ENCODE measurements at places on chromosomes 2 and 18.

DNA sequence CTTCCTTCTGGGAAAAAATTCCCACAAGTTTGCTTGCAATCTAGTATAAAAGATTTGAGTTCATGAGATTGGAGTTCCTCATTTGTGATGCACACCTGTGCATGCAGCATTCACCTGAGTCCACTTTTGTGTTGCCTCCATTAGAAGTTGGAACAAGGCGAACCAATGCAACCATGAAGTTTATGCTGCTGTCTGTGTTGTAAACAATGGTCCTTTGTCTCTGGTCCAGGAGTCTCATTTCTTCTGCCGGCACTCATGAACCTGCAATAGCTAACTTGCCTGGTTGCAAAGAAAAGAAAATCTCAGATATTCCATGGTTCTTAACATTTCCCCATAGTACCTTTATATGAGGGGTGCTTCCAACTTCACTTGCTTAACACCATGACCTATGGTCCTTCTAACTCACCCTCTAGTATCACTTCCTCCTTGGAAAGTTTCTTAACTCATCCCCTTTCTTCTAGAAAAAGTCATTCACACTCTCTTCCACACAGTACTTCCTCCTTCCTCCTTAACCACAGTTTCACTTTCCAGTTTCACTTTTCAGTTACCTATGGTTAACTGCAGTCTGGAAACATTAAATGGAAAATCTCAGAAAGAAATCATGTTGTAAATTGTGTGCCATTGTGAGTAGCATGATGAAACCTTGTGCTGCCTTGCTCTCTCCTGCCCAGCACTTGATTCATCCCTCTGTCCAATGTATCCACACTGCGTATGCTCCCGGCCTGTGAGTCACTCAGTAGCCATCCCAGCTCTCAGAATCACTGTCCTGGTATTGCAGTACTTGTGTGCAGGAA lies 128.8 kb upstream of the TRIB2 start:
- peak; percentile 70 for DNase-seq

- DNase-seq: no peak
These were observed 130.8 kb upstream of the SERPINE2 start for GRCh38 chr2:224169847-224170246.

GRCh38 chr18:28045176-28045810 lies 131.6 kb downstream of the CDH2 start:
- DNase-seq: no peak

DNA sequence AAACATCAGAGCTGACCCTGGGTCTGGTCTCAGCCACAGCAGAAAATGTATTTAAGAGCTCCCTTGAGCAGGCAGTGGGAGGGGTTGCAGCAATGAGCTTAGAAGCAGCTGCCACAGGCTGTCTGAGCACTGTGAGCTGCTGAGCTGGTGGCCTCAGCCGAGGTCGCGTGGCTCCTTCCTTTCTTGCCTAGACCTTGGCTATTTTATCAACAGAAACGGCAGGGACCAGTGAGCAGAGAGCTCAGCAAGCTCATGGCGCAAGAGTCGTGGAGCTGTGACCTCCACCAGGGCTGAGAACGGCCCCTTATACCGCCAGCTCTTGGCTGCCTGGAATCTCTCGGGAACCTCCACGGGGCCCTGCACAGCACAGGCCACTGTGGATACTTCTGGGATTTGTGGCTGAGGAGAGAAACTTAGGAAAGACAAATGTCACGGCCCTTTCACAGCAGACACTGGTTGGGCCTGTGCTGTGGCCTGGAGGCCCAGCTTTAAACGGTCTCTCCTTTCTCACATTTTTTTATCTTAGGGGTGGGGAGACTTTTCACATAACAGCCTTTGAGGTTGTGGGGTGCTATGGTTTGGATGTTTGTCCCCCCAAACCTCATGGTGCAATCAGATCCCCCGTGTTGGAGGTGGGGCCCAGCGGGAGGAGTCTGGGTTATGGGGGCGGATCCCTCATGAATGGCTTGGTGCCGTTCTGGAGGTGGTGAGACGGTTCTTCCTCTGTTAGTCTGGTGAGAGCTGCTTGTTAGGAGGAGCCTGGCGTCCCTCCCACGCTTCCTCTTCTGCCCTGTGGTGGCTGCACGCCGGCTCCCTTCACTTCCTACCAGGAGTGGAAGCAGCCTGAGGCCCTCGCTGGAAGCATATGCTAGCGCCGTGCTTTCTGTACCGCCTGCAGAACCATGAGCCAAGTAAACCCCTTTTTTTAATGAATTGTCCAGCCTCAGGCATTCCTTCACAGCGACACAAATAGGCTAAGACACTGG lies 1.7 kb downstream of the ALLC start:
- DNase-seq: no peak

GRCh38 chr2:71586471-71586870 lies 133.1 kb downstream of the DYSF start:
- DNase-seq: no peak

DNA sequence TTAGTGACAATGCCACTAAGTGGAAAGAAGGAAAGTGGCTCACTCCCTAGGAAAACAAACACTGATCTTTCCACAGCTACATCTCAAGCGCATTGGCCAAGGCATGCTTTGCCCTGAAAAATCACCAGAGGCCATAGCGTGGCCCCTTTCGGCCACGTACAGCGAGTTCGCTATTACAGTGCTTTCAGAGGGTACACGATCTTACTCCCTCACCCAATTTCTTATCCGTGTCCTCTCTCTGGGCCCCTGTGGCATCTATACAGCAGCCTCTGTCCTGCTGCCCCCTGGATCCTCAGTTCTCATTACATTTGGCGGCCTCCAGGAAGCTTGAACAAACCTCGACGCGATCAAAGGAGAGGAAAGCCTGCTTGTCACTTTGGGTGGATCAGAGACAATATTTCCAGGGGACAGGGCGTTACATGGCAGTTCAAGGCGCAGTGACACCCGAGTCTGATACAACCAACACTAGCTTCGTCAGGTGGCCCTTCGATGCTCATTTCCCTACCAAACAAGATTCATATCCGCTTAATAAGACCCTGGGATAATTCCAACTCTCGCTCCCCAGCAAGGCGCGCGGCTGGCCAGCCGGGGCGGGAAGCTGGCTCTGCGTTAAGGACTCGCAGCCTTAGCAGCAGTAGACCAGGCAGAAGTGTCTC lies 941 bp downstream of the SKOR2 start:
- DNase-seq: no peak

GRCh38 chr18:13464432-13465123 lies 246.0 kb downstream of the LDLRAD4 start:
- no peak for DNase-seq

GRCh38 chr2:203835892-203836800 lies 31.4 kb upstream of the CTLA4 start:
- no peak for DNase-seq

GRCh38 chr2:152588998-152589397 lies 128.3 kb downstream of the PRPF40A start:
- DNase-seq: no peak

DNA sequence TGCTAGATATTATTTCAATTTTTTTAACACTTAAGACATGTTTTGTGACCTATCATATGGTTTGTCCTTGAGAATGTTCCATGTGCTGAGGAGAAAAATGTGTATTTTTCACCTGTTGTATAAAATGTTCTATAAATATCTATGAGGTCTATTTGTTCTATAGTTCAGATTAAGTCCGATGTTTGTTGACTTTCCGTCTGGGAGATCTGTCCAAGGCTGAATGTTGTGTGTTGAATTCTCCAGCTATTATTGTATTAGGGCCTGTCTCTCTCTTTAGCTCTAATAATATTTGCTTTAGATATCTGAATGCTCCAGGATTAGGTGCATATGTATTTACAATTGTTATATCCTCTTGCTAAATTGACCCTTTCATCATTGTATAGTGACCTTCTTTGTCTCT lies 144.1 kb downstream of the NYAP2 start:
- DNase-seq: no peak

GRCh38 chr18:7559709-7560319 lies 7.3 kb upstream of the PTPRM start:
- no peak for DNase-seq

GRCh38 chr18:45317948-45318640 lies 297.2 kb upstream of the SLC14A2 start:
- no peak for DNase-seq

DNA sequence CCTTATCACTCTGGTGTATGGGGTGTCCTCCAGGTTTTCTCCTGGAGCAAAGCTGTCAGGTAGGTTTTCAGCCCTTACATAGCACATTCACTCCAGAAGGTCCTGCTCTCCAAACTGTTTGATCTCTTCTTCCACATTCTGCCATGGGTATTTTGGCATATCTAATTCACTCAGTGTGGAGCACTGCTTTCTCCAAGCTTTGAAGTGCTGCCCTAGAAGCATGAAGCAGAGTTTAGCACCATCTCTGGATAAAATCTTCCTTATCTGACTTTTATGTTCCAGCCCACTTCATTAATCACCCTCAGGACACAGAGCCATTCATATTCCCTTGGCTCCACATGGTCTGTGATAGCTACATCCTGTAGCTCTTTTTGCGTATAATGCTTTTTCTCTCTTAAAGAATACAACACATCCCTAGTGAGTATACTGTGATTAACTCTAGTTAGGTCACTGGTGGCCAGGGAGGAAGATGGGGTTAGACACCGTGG lies 56.7 kb upstream of the ARHGAP28 start:
- no peak for DNase-seq

DNA sequence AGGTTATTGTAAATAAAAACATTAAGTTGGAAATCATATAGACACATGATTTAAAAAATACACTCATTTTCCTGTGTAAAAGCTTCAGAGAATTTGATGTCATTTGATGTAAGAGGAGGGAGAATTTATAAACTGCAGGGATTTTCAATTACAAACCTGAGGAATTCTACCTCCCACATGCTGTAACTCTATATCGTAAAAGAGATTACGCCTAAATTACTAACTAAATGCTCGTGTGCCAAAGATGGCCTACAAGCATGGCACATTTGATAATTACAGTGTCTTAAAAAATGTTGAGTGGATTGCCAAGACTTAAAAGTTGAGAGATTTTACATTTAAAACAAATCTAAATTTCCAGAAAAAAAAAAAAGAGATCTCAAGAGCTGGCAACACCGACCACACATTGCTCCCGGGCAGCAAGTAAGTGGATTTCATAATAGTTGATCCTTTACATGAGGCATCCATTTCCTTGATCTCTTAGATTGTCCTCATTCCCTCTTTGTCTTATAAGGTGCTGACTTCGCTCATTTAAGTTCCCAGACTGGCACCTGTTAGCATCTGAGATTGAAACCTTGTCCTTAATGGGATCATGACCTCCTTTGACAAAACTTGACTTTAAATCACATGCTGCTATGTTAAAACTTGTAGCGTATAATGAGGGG lies 840.3 kb upstream of the ZEB2 start:
- DNase-seq: no peak

DNA sequence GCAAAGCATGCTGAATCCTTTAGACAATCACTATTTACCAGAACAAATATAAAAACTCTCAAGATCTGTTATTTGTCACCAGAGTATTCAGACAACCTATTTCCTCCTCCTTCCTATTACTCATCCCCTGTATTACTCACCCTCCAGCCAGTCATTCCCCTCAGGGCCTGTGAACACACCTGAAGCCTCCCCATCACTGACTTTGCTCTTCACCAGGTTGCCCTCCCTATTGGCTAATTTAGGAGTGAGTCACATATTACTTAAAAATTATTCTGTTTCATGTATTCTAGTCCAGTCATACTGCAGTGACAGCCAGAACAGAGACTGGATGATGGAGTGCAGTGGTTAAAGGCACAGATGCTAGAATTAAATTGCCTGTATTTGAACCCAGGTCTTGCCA lies 3.7 kb upstream of the ATG16L1 start:
- no peak for DNase-seq

DNA sequence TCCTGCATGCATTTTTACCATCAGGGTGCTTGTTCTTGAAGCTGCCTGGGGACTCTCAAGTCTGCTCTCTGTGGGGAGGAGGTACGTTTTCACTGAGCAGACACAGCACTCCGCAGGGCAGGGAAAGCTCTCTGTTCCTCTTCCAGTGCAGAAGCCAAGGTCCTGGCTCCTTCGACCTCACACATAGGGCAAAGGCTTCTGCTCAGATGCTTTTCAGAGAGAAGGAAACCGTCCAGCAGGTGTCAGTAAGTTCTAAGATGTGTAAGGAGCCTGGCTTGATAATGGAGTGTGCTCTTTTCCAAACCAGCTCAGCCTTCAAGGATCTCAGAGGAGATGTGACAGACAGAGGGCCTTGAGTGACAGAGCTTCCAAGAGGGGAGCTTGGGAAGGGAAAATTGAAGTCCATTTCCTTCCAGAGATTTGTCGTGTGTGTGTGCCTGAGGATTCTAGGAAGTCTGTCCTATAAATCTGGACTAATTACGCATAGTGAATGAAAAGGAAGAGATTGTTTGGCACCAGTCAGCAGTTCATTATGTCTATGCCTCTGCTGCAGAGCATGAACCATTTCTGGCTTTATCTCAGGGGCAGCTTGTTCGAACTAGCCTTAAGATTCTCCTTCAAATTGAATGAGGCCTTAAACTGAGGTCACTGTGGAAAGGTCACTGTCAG lies 67.3 kb upstream of the UPP2 start:
- DNase-seq: no peak

GRCh38 chr2:158573739-158574138 lies 117.0 kb downstream of the PKP4 start:
- no peak for DNase-seq

DNA sequence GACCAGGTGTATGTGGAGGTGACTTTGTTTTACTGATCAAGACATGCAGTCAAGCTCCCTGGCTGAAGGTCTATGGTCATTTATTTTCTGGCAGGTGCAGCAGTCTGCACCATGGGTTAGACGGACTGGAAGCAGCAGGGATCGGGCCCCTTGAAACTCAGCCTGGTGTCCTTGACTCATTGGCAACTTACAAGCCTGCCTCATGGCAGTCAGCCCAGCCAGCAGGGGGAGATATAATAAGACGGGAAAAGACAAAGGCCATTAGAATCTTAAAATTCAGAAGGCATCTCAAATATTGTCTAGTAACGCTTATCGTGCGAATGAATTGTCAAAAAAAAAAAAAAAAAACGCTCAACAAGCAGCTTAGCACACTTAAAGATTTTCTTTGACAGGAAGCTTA lies 308.2 kb downstream of the EN1 start:
- DNase-seq: no peak

GRCh38 chr2:127448526-127448925 lies 30.3 kb downstream of the PROC start:
- no peak for DNase-seq

DNA sequence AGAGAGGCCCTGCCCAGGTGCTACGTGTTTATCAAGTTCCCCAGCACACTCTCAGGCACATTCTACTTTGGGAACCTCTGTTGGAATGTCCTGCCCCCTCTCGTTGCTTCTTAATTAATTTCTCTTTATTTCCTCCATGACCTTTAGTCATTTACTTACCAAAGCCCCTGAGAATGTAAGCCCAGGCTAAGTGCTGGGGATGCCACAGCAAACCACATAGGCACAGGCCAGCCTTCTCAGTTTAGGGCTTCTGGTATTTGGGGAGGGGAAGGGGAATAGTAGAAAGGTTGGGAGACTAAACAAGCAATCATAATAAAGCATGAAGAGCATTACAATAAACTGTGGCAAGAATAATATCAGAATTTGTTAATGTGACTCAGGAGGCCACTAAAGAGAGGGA lies 85.7 kb downstream of the EVA1A start:
- DNase-seq: no peak

DNA sequence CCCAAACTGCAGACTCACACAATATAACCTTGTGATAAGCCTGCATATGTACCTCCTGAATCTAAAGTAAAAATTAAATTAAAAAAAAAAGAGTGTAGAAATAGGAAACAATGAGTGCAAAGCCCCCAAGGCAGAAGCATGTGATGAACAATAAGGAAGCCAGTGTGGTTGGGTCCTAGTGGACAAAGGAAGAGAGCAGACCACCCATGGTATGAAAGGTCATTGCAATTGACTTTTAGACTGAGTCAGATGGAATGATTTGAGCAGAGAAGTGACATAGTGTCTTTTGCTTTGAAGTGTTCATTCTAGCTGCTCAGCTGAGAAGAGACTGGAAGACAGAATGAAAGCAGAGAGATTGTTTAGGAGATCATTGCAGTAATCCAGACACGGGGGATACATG lies 417.1 kb downstream of the RAD51AP2 start:
- no peak for DNase-seq

Data from fibroblast of skin of left biceps (primary cell).